ENCODE measurements at places on chromosomes 11 and 22.

DNA sequence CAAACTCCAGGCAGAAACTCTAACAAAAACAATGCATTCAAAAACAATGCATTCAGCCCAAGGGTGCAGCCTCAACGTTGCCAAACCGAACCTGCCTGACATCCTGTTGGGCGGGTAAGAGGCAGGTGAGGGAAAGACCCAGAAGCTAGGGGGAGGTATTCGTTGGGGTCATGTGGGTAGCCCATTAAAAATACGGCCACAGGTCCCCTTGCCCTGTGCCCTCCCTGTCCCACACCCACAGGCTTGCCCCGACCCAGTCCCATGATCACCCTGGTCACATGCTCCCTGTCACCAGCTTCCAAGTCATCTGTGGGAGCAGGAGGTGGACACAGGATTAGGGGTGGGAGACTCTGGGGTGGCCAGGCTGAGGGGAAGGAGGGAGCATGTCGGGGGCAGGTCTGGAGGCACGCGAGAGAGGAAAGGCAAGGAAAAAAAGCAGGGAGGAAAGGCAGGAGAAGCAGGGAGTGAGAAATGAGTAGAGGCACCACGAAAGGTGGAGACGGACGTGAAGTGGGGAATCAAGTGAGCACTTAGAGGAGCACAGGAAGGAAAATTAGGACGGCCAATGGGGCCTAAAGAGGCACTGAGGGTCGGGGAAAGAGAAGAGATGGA lies 683 bp downstream of the PLA2G6 start:
- DNase-seq: no peak

GRCh38 chr11:101914341-101914737 lies 471 bp upstream of the CEP126 start:
- DNase-seq: no peak

DNA sequence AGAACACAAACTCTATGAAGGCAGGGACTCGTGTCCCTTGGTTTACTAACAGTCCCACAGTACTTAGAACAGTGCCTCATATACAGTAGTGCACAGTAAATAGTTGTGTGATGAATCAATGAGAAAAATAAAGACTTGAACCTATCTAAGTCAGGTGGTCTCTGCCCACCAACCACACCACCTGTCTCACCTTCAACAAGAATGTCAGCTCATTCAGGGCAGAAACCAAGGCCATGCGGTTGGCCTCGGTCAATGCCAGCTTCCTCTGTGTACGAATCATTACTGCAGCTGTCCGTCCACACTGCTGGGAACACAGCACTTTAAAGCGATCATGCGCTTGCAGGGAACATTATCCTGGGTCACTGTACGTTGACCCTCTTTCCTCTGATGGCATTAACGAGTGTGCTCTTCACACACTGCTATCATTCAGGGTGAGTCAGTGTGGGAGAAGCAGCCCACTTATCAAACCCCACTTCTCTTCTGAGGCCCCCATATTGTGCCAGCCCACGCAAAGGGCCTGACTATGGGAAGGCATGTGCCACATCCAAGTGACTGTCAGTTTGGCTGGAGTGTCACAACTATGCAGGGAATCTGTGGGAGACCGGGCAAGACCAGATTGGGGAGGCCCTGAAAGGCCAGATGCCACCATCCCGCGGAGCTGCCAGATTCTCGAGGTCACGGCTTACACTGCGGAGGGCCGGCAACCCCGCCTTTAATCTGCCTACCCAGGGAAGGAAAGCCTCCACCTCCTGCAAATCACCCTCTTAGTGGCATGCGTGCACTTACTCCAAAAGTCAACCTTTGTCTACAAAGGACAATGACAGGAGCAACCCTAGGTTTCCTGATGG lies 36.1 kb downstream of the LARGE1 start:
- no peak for DNase-seq

DNA sequence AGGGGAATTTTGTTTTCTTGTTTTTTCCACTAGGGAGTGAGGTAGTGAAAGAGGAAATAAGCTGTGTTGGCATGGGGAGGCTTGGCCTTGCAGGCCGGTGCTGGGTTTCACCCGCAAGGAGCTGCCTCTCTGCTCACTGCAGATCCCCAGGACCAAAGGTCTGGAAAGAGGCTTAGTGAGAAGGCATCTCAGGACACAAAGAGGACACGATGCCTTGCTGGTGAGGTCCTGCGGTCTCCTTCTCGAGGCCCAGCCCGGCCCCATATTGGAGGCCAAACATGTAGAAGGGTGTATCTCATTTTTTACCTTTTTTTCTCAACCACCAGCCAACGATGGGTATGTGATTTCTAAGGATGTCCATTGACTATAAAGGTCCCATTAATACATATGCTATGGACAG lies 17.6 kb downstream of the TIMP3 start:
- no peak for DNase-seq

DNA sequence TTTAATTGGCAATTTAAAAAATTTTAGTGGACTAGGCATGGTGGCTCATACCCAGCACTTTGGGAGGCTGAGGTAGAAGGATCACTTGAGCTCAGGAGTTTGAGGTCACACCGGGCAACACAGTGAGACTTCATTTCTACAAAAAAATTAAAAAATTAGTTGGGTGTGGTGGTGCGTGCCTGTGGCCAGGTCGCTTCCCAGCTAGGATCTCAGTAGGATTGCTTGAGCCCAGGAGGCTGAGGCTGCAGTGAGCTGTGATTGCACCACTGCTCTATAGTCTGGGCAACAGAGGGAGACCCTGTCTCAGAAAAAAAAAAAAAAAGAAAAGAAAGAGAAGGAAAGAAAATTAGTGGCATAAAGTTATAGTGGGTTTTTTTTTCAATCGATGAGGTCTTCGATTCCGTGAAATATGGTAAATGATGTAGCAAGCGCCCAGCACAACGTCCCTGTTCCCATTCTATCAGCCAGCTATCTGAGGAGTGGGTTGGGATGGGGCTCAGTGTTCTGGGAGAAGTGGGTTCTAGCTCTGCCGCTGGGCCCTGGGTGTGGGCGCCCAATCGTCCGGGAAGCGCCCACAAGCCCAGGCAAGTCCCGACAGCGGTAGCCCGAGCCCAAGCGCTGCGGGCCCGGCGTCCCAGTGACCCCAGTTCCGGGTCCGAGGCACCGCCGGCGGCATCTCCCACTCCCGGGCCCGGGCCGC lies 1.4 kb downstream of the FOSL1 start:
- no peak for DNase-seq

GRCh38 chr11:64331569-64332371 lies 8.2 kb upstream of the CCDC88B start:
- DNase-seq: no peak

DNA sequence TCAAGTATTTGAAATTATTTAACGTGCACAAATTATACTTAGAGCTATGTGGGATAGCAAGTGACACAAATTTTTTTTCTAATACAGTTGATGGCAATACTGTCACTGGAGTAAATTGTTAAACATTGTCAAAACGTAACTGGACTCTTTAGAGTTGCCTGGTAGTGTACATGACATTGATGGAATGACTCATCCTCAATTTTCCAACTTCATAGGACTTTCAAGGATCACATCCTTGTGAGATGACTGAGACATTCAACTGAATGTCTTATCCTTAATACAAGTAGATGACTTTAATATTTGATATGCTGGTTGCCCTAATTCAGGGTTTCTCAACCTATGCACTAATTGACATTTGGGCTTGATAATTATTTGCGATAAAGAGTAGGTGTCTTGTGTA lies 310.0 kb downstream of the SWAP70 start:
- DNase-seq: no peak

DNA sequence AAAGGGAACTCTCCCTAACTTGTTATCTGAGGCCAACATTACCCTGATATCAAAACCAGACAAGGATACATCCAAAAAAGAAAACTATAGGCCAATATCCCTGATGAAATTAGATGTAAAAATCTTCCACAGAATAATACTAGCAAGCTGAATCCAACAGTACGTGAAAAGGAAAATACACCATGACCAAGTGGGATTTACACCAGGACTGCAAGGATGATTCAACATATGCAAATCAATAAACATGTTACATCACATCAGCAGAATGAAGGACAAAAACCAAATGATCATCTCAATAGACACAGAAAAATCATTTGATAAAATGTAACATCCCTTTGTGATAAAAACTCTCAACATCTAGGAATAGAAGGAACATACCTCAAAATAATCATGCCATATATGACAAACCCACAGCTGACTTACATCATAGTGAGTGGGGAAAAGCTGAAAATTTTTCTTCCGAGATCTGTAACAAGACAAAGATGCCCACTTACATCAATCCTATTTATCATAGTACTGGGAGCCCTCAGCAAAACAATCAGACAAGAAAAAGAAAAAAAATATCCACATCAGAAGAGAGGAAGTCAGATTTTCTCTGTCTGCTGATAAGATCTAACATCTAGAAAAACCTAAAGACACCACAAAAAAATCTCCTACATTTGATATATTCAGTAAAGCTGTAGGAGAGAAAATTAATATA lies 703.3 kb upstream of the ANO5 start:
- DNase-seq: no peak

- peak; percentile 33 for DNase-seq
Measured at GRCh38 chr22:29306835-29307595, 565 bp downstream of the GAS2L1 start.

- DNase-seq: no peak
Measured at GRCh38 chr22:26429458-26430286, 612 bp downstream of the ASPHD2 start.

DNA sequence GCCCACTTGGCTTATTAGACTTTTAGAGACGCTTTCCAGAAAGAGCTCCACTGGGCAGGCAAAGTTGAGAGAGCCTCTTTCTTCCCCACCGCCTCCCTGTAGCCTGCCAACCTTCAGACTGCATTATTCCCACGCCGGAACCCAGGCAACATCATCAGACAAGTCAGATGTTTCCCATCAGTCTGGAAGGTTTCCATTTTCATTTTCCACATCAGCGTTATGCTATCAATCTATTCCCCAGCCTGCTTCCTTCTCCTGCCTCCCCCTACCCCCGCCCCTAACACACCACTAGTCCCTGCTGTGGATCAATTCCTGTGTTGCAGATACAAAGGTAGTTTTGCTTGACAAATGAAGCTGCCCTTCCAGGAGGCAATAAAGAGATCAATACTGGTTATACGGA lies 184.8 kb downstream of the DSCAML1 start:
- no peak for DNase-seq

GRCh38 chr11:64003807-64004589 lies 17.8 kb downstream of the OTUB1 start:
- no peak for DNase-seq

- DNase-seq: no peak
Measured at GRCh38 chr11:1717745-1718144, 20.8 kb downstream of the KRTAP5-6 start.

DNA sequence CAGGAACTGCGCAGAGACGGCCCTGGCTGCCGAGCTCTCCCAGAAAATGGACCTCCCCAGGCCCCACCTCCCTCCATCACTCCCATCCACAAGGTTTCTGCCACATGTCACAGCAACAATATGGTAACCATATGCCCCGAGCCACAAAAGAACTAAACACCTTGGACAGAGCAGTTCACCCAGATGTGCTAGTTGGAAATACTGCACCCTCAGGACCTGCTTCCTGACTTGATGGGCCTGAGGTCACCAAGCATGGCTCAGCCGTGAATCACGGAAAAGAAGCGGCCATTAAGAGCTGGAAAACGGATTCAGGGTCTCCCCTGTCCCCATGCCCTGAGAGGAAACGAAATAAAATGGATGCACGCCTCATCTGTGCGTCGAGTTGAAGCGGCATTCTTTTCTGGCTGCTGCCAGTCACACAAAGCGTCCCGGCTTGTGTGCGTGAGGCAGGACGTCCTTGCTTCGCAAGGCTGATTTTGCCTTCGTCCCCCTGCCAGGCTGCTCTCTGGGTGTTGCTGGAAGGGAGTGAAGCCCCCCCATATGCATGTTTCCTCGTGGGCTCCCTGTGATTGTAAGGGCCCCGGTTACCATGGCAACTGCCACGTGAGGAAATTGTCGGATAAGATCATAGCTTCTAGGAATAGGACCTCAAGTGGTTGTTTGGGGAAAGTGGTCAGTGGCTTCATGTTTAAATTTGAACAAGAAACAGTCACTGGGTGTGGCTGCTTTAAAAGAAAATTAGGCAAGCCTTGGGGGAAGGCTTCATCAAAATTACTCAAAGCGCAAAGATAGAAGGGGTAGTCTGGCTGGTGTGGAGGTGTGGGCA lies 51.7 kb downstream of the FLI1 start:
- DNase-seq: no peak

Data from NCI-H2227 treated with DMSO at 0.1 percent for 48 hours (cell line).